CD4-positive, alpha-beta memory T cell (primary cell): ENCODE measurements at places on chromosomes 7 and 10. TPM values are rescaled to one million over a fixed set of nuclear protein-coding genes. Genes with fewer than 3 reads are reported as not detected.

Gene BTAF1
- 13.9 TPM for polyA plus RNA-seq

Gene C10orf105
- polyA plus RNA-seq = 0.07 TPM

Gene SLC39A12
- not detected for polyA plus RNA-seq

DNA sequence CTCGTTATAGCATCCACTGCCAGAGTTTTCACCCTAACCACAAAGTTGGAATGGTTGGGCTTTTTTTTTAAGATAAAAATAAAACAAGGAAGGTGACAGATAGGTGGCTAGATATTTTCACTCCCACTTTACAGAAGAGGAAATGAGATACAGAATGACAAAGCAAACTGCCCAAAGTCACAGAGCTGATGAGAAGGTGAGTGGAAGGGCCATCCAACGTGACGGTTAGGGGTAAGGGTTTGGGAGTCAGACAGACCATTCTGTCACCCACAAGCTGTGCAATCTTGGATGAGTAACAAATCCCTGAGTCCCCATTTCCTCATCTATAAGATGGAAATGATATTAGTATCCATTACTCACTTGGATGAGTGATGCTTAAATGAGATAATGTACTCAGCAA, 106.9 kb upstream of the PDLIM1 start:
- H3K36me3 ChIP-seq = no peaks in the 10 kb centered on the region
- H3K27me3 ChIP-seq = no peaks in the 10 kb centered on the region
- H3K4me1 ChIP-seq = no peaks in the 10 kb centered on the region

DNA sequence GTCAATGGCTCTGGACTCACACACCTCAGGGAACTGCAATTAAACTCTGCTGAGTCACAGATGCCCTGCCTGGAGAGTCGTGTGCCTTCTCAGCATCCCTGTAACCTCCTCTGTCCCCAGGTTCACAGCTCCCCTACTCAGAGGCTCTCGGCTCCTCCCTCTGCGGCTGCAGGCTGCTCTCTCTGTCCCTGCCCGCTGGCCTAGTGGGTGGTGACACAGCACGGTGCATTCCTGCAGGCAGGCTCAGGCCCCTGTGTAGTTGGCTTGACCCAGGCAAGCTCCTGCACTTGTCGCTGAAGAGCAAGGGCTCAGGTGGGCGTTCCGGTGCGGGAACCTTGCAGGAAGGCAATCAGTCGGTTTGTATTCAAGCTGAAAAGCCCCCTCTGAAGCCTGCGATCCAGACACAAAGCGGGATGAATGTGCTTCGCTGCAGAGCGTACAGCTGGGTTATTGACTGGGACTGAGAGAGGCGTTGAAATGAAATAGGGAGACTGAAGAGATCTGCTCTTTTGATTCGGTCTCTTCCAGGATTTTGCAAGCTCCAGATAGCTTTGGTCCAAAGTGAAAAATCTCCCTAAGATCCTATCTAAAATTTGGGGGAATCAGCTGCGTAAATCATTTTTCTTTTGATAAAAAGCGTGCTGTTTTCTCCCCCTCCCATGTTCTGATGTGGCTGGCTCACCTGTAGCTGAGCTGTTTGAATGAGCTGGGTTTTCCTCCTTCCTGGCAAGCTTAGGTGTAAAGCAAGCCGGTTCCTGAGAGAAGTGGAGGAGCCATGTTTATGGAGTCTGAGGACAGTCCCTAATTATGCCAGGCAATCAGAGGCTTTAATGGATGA, 208.7 kb upstream of the PHYHIPL start:
- H3K27me3 ChIP-seq = no peaks in the 10 kb centered on the region
- H3K27ac ChIP-seq = no peak overlapping the region
- DNase-seq = no peak
- no peaks in the 10 kb centered on the region for H3K4me1 ChIP-seq

GRCh38 chr7:90413185-90413528, 9.9 kb downstream of the CLDN12 start:
- DNase-seq = no peak
- no peaks in the 10 kb centered on the region for H3K36me3 ChIP-seq
- H3K27ac ChIP-seq = no peak overlapping the region
- no peaks in the 10 kb centered on the region for H3K27me3 ChIP-seq

DNA sequence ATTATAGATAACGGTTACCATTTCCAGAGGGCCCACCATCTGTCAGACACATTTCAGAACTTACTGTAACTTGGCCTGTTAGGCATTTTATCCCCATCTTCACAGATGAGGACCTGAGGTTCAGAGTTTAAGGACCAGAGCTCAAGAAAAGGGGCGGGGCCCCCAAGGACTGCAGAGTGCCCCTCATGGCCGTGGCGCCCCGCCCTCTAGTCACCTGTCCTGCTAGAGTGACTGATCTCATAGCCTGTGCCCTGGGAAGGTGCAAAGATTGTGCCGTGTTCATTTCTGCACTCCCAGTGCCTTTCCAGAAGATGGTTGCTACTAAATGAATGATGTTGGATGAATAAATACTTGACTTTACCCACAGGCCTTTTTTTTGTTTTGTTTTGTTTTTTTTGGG, 107.0 kb downstream of the XRCC2 start:
- no peaks in the 10 kb centered on the region for H3K27me3 ChIP-seq
- no peak for DNase-seq
- H3K27ac ChIP-seq = no peak overlapping the region
- H3K4me1 ChIP-seq = no peaks in the 10 kb centered on the region

DNA sequence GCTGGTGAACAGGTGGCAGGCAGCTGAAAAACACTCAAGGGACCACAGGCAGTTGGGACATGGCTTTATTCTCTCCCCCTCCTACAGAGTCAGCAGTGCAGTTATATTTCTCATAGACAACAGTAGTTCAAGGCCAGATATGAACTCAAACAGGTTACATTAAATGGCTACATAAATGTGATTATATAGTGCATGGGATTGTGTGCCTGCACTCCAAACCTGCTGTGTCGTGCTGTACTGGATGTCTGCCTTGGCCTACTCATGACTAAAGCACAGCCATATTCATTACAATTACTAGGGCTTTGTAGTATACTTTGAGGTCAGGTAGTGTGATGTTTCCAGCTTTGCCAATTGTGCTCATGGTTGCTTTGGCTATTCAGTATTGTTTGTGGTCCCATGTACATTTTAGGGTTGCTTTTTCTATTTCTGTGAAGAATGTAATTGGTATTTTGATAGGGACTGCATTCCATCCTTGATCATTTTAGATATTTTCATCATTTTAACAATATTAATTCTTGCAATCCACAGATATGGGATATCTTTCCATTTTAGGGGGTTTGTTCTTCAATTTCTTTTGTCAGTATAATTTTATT, 393.6 kb downstream of the CNTNAP2 start:
- H3K36me3 ChIP-seq = no peaks in the 10 kb centered on the region
- H3K27me3 ChIP-seq = no peaks in the 10 kb centered on the region
- H3K27ac ChIP-seq = no peak overlapping the region
- no peak overlapping the region for H3K4me3 ChIP-seq

DNA sequence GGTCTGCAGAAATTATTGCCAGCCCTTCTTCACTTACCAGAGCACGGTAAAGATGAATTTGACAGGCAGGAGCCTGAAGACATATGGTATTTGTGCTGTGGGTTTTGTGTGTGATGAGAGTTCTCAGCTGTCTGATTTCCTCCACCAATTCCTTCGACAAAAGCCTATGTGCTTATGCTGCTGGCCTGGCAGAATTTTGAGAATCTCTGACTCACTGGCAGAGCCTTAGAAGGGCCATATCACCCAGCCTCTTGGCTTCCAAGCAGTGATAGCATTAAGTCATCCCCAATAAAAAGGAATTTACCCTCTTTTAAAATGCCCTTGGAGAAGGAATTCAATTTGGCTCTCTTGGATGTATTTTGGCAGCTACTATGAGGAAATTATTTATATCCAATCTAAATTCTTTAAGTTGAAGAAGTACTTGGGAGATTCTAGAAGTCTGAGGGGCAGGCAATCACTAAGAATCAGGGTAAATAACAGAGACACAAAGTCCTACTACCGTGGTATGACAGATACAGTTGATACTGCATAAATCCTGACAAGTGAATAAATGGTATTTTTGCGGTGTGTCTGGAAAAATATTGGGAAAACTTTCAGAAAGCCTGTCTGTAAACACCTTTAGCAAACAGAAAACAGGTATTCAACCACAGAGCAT, 68.6 kb upstream of the EFCAB10 start:
- H3K4me1 ChIP-seq = no peaks in the 10 kb centered on the region
- no peaks in the 10 kb centered on the region for H3K27me3 ChIP-seq
- H3K27ac ChIP-seq = no peak overlapping the region
- DNase-seq = no peak
- H3K4me3 ChIP-seq = no peak overlapping the region
- peaks cover 38% of the 10 kb centered on the region for H3K36me3 ChIP-seq

GRCh38 chr7:29987811-29988317, 1.7 kb downstream of the SCRN1 start:
- H3K36me3 ChIP-seq = no peaks in the 10 kb centered on the region
- H3K27ac ChIP-seq = no peak overlapping the region
- no peaks in the 10 kb centered on the region for H3K4me1 ChIP-seq

DNA sequence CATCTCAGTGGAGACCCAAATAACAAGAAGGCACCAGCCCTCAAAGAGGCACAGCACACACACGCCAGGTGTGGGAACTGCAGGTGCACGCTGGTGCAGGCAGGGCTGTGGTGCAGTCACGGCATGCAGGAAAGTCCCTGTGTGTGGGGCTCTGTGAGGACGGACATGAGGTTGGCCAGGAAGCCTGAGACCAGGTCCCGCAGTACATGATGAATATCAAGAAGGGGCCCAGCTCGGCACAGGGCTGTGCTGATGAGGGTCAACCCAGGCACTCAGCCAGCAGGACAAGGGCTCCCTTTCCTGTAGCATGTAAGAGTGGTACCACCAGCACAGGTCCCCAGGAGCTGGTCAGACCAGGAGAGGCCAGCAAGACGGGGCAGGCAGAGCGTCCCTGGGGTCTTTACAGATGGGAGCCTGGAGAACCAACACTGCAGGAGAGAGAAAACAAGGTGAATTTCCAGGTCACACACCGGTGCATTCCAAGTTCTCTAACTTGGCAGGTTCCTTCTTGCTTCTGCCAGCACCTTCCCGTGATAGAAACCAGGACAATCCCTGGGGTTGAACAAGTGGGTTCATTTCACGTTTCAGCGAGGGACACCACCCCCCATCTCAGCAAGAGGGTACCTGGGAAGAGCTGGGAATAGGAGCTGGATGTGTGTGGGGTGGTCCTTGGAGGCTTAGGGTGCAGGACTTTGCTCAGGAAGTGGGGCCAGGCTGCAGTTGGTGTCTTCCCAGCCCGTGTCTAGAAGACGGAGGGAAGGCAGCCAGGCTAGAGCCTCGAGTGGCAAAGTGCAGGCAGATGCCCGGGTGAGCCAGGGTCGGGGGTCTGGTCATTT, 244.8 kb upstream of the TCERG1L start:
- DNase-seq = no peak
- no peak overlapping the region for H3K27ac ChIP-seq
- no peaks in the 10 kb centered on the region for H3K36me3 ChIP-seq
- H3K4me1 ChIP-seq = no peaks in the 10 kb centered on the region
- H3K27me3 ChIP-seq = no peaks in the 10 kb centered on the region
